ENCODE measurements at places on chromosomes 4 and X.

DNA sequence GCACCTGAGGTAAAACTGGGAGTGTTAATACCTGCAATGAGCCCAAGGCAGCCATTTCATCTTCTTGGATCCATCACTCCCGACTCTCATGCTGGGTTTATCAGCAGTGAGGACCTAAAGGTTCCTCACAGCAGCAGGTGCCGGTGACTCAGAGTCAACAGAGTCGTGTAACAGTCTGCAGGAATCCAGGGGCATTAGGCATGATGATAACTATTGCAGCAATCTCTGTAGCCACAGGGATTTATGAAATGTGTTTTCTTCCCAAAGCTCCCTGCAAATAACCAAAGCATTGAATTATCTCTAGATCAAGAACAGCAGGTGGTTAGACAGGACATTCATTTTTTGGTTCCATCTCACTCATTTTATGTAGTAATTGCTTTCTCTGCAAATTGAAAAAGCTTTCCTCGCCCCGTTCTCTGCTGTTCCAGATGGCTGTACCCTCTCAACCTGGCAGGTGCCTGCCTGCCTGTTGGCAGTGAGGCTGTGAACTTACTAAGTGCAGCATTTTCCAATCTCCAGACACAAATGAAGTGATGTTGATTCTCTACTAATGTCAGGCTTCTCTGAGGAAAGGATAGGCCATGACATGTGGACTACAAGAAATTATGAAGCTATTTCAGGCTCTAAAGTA lies 48.1 kb upstream of the TSPAN7 start:
- DNase-seq, result no peak

DNA sequence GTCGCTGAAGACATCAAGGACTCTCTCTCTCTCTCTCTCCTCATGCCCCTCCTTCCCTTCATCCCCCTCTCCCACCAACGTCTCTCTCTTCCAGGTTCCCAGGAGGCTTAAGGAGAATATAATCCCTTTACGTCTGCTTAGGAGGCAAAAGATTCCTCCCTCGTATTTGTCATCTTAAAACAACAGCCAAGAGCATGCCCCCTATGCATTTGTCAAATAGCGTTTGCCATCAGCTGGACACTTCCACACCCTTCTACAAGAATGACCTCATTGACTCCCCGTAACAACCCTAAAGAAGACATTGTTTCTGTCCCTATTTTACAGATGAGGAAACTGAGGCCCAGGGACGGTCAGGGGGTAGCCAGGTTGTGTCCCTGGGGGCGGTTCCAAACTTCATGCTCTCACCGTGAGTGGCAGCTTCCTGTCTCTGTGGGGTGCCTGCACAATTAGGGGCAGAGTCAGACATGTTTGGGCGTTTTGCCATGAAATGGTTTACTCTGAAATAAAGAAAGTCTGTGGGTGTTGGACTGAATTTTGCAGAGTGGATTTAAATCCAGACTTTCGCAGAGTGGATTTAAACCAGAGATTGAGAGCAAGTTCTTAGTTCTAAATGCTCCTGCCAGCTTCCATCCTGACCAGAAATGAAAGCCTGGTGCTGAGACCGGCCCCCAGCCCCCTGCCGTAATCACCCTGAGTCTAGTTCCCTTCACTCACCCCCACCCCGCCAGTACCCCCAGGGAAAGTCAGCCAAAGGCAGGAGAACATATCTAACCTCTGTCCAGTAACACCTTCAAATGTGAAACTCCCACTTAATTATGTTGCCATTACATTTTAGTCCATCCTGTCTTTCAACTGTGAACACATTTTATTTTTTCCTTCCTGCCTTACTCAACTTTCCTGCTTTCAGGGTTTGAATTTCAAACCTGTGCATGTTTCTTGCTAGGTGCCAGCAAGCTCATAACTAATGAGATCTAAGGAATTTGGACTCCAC lies 44.3 kb upstream of the TBL1X start:
- DNase-seq, result peak; percentile 38

GRCh38 chrX:68238568-68238967 lies 194.7 kb downstream of the OPHN1 start:
- no peak for DNase-seq

DNA sequence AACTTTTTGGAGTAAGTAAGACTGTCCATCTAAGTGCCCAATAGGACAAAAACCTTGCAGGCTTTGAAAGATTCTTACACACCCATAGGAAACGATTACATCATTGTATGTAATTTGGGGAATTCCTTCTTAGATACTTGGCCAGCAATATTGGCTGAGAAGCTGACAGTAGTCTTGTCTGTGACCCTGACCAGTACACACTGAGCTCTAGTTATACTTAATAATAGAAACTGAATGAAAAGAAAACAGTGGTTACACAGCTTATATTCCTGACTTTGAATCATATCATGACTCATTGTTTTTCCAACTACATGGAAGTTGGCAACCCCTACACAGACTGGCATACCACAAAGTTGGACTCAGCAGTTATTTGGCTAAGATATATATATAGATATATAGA lies 7.1 kb upstream of the TLR2 start:
- DNase-seq, result peak; percentile 55

DNA sequence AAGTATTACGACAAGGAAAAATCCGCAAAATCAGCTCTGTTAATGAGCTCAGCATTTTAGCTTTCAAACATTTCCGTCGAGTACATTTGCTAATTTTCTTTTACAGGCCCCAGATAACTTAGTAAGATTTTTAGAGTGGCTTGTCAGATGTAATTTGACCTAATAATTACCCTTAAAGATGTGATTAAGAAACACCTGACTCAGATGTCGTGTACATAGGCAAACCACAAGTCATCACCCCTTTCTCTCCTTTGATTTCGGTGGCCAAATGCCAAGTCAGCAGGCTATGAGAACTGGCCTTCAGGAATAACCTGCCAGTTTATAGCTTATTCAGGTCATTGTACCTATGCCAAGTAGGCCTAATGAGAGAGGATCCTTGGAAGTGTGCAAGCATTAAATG lies 369.6 kb downstream of the PCDH7 start:
- DNase-seq, result peak; percentile 43

GRCh38 chr4:108446556-108446955 lies 173.8 kb upstream of the RPL34 start:
- DNase-seq, result no peak

GRCh38 chr4:88963817-88964216 lies 93.2 kb downstream of the FAM13A start:
- no peak for DNase-seq

GRCh38 chr4:45453258-45453853 lies 670.5 kb downstream of the GABRG1 start:
- DNase-seq, result no peak

DNA sequence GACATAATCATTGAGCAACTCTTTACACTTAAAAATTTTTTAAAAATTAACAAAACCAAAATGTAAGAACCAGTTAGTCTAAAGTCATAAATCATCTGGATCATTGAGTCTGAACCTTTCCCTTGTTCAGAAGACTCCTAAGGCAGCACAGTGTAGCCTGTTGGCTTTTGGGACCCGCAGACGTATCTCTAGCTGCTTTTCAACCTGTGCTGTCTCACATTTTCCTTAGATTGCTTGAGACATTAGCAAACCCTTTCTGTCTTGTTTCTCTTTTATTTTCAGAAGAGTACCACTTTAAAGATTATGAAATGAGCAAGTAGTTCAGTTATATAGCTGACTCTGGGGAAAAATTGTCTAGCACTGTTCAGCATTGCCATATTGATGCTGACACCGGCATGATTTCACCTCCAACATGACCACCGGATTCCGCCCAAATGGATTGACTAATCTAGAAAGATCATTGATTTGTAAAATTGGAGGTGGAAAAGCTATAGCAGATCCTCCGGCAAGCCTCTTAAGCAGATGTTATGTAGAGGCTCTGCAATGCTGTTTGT lies 8.9 kb downstream of the TCEANC start:
- no peak for DNase-seq

DNA sequence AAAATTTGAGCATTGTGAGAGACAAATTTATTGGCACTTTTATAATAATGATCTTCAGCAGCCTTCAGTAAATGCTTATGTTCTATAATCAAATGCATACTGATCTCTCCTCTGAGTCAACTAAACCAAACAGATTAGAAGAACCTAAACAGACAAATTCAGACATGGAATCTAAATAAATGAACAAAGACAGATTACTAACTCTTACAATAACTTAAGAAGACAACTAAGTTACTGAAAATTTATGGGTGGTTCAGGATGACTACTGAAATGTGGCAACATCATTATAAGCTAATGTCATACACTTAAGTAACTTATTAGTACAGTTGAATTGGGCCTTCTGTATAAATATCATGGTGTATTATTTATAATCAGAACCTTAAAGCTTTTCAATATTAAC lies 127.3 kb downstream of the NEK1 start:
- DNase-seq, result peak; percentile 20

GRCh38 chr4:38989487-38989886 lies 42.7 kb downstream of the TMEM156 start:
- no peak for DNase-seq

GRCh38 chr4:22045051-22045630 lies 96.6 kb upstream of the KCNIP4 start:
- no peak for DNase-seq

GRCh38 chr4:19905024-19905423 lies 346.7 kb upstream of the SLIT2 start:
- DNase-seq, result peak; percentile 58

DNA sequence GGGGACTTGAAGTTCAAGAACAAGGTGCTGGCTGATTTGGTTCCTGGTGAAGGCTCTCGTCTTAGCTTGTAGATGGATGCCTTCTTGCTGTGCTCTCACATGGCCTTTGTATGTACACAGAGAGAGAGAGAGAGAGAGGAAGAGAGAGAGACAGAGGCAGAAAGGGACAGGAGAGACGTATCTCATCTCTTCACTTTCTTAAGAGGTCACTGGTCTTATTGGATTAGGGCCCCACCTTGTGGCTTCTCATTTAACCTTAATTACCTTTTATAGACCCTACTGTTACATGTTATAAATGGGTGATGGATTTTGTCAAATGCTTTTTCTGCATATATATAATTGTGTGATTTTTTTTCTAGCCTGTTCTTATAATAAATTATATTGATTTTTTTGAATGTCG lies 1444.2 kb downstream of the ADGRL3 start:
- DNase-seq, result peak; percentile 23

DNA sequence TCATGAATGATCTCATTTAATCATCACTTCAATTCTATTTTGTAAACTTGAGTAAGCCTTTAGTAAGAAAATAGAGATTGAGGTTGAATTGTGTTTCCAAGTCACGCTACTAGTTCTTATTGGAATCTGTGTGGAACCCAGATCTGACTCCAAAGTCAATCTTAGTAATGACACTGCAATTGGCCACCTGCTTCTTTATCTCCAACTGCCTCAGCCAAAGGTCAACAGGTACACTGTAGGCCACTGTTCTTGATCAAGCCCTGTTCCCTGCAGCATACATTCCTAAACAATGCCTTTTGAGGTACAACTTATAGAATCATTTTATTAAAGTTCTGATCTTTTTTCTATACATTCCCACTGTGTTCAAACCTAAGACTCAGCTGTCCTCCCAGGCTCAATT lies 45.5 kb upstream of the CXCL13 start:
- no peak for DNase-seq

DNA sequence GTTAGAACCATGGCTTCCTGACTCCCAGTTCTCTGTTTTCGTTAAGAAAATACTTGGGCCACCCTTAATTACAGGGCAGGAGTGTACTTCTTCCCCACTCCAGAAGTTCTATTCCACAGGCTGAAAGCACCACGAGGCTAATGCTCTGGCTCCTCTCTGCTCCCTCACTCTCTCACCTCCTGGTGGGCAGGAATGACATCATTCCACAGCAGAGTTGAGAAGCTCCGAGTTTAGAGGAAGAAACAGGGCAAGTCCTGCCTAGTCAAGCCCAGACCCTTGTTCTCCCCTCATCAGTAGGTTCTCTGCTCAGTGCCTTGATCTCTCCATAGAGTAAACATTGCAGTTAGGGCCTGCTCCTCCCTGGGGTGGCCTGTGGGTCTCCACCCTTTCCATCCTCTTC lies 343.8 kb upstream of the CLNK start:
- DNase-seq, result no peak

- DNase-seq, result no peak
Observed at GRCh38 chrX:72038016-72038415, 93.7 kb downstream of the RTL5 start.

DNA sequence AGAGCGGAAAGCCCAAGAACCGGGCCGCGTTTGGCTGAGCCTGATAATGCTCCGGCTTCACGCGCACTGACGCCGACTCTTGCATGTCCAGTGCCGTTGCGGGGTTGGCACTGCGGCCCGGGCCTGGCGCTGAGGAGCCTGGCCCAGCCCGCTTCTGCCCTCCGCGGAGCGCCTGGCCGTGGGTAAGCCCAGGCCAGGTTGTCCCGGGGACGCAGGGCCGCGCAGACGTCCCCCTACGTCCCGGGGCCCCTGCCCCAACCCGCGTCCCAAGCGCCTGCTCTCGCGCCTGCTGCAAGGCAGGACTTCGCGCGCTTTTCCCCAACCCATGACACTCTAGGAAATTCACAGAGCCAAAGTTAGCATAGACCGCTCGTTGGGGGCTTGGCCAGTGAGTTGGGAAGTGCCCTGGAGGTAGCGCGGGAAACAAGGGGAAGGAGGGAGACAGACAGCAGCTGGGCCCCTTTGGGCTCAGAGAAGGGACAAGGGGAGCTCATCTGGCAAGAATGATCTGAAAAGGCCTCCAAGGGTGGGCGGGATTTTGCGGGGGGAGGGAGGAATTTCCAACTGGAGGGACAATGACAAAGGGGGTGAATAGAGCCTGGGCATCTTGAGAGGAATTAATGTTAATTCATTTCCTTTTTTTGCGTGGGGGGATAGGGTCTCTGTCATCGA lies 665 bp upstream of the LRPAP1 start:
- DNase-seq, result no peak

DNA sequence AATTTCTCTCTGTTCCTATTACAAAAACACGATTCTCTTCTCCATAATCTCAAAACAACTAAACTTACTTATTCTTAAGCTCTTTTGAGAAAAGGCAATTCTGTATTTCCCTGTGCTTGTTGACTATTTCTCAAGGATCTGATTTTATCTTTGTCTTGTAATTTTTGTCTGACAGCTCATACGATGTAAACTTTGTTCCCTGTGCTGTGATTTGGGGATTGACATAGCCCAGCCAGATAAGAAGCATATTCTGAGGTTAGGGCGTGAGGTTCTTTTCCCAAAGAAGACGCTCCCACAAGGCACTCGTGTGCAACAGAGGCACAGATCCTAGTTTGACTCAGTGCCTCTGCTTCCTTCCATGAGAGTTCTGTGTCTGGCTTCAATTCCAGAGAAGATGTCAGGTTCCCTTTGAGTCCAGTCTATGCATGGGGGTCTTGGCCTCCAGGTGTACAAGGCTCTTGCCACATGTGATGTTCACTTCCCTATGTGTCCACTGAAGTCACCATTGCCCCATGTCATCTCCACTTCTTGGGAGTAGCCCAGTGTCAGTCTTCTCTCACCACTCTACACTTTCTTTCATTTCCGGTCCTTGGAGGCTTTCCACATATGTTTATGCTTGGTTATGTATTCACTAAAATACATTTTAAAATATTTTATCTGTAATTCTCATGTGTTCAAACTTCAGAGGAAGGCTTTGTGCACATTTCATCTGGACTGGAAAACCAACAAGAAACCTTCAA lies 94.8 kb downstream of the MID1 start:
- DNase-seq, result no peak

DNA sequence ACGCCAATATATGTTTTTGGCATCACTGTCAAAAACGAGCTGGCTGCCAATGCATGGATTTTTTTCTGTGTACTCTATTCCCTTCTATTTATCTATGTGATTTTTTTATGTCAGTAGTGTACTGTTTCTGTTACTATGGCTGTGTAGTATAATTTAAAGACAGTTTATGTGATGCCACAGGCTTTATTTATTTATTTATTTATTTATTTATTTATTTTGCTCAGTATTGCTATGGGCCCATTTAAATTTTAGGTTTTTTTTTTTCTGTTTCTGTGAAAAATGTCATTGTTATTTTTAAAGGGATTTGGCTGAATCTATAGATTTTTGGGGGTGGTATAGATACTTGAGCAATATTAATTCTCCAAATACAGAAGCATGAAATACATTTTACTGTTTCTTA lies 338.4 kb upstream of the POU3F4 start:
- no peak for DNase-seq
